ENCODE measurements at places on chromosomes 3 and 15. TPM values are rescaled to one million over a fixed set of nuclear protein-coding genes. Genes with fewer than 3 reads are reported as not detected.

Gene SNRPN
- 103 TPM for total RNA-seq

Gene TP63
- total RNA-seq = 0.42 TPM

Gene GOLGA6D
- total RNA-seq = not detected

Gene FEM1B
- 26.5 TPM for total RNA-seq

Gene P3H2
- 42.0 TPM for total RNA-seq

Gene CD47
- 42.8 TPM for total RNA-seq

Gene ALPK3
- 0.28 TPM for total RNA-seq

Gene GOLGA6L22
- total RNA-seq = not detected

Gene TOPBP1
- 27.7 TPM for total RNA-seq

Gene CLEC3B
- total RNA-seq = not detected

Gene PLSCR2
- total RNA-seq = not detected

Gene CCDC13
- 0.79 TPM for total RNA-seq

Gene CHAC1
- total RNA-seq = 6.9 TPM

Gene CYP8B1
- not detected for total RNA-seq

Gene RAB27A
- total RNA-seq = 10.6 TPM

Gene ISL2
- 3.9 TPM for total RNA-seq

Gene LMAN1L
- not detected for total RNA-seq

Gene ESYT3
- total RNA-seq = 0.93 TPM

Gene KLHL40
- total RNA-seq = not detected

Gene MST1R
- total RNA-seq = 8.6 TPM

Gene LRTM1
- not detected for total RNA-seq

Gene ALDH1A3
- total RNA-seq = 24.7 TPM

Gene CCDC39
- not detected for total RNA-seq

Gene TERC
- total RNA-seq = 0.93 TPM

Measured in A549 treated with DMSO at 1 μM for 4 hours (cell line).